Naive thymus-derived CD4-positive, alpha-beta T cell (primary cell): ENCODE measurements at places on chromosomes 5 and 9. TPM values are rescaled to one million over a fixed set of nuclear protein-coding genes. Genes with fewer than 3 reads are reported as not detected.
A peak's percentile ranks its signal among the peaks of the same experiment; 100 is the strongest.

- H3K4me3 ChIP-seq, result no peak overlapping the region
- H3K36me3 ChIP-seq, result no peaks in the 10 kb centered on the region
- DNase-seq, result no peak
- no peaks in the 10 kb centered on the region for H3K4me1 ChIP-seq
- no peaks in the 10 kb centered on the region for H3K27me3 ChIP-seq
- H3K27ac ChIP-seq, result no peak overlapping the region
These were observed 125.1 kb downstream of the LIFR start for GRCh38 chr5:38431242-38431853.

- H3K27ac ChIP-seq, result no peak overlapping the region
- no peak for DNase-seq
- no peaks in the 10 kb centered on the region for H3K27me3 ChIP-seq
- H3K4me1 ChIP-seq, result no peaks in the 10 kb centered on the region
- H3K36me3 ChIP-seq, result no peaks in the 10 kb centered on the region
- H3K4me3 ChIP-seq, result no peak overlapping the region
These were observed 3.4 kb downstream of the MAMDC4 start for GRCh38 chr9:136855461-136856078.

DNA sequence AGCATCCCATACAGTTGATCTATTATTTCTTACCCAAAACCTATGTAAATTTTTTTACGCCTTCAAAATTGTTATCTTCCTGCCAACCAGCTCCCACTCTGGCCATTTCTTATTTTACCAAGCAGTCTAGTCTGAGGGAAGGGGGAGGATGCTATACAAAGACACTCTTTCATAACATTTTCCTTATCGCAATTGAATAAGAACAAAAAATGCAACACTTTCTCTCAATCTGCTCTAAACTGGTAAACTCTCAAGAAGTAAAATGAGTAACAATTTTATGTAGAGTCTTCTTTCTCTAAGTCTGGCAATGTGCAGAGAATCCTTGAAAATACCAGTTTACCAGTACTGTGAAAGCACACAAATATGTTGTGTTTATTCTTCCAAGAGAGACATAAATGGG lies 1216.3 kb downstream of the PTPRD start:
- no peak for DNase-seq
- no peak overlapping the region for H3K27ac ChIP-seq
- no peak overlapping the region for H3K4me3 ChIP-seq

DNA sequence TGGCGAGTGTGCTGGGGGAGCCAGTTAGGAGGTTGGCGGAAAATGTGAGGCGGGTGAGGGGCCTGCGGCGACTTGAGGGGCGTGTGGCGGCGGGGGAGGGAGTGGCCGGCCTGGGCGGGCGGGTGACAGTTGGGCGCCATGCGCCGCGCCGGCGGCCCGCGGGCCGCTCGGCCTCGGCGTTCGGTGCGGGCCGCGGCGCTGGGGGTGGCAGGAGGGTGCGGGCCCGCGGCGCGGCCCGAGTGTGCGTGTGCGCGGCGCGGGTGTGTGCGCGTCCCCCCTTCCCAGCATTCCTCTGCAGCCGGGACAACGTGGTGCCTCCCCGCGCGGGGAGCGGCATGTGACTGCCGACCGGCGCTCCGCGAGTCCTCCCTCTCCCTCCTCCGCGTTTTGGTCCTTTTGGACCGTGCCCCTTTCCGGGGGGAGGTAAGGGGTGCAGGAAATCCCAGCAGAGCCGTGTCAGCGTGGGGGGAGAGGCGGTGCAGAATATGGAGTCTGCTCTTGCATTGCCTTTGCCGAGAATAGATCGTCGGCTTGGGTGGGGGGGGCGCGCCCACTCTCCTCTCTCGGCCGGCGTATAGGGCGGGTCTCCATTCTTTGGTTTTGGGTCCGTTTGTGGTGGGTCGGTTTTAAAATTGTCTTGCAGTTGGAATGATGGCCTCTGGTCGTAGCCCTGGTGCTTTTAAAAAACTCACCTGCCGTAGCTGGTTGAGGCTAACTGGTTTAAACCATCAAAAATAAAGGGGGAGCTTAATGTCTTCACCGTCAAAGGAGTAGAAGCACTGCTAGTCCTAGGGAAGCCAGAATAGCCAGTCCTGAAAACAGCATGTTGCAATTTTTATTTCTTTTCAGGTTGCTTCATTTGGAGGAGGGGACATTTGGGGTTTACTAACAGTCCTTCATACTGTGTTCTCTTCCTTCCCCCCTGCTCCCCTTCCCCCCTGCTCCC lies 2.0 kb downstream of the LARP1 start:
- H3K27me3 ChIP-seq, result no peaks in the 10 kb centered on the region
- peak; percentile 38 for DNase-seq
- peaks cover 52% of the 10 kb centered on the region for H3K4me1 ChIP-seq
- H3K4me3 ChIP-seq, result peak overlapping the region; percentile 79
- H3K36me3 ChIP-seq, result peaks cover 11% of the 10 kb centered on the region

DNA sequence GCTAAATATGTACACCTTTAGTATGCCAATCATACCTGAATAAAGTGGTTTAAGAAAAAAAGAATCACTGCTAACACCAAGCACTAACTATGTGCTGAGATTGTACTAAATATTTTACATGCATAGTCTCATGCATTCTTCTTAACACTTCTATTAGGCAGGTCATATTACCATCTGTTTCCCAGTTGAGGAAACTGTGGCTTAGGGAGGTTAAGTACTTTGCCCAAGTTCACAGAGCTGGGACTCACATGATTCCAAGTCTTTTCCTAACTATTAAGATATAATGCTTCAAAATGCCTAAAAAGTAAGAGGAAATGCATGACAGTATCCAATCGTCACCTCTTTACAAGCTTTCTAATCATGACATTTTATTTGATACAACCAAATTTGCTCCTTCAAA lies 69.2 kb upstream of the PLPP6 start:
- no peak for DNase-seq
- no peak overlapping the region for H3K4me3 ChIP-seq
- H3K4me1 ChIP-seq, result peaks cover 23% of the 10 kb centered on the region

- H3K4me1 ChIP-seq, result no peaks in the 10 kb centered on the region
These were observed 10.3 kb upstream of the AK1 start for GRCh38 chr9:127887792-127888191.

DNA sequence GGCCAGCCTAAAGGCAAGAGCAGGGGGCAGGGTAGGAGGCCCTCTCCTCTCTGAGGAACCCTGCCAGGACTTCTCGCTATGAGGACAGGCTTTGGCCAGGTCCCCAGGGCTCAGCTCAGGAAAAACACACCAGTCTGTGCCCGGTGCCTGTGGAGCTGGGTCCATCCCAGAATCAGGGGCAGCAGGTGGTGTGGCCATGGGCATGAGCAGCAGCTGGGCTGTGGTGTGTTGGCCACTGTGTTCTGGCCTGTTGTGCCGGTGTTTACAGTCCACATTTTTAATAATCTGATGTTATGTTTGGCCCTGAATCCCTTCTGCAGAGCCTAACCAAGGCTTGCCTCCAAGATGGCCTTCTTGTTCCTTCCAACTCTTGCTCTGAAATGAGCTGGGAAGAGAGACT lies 77.0 kb downstream of the FGF18 start:
- no peak for DNase-seq
- H3K27me3 ChIP-seq, result no peaks in the 10 kb centered on the region
- H3K4me3 ChIP-seq, result no peak overlapping the region
- H3K27ac ChIP-seq, result no peak overlapping the region
- H3K4me1 ChIP-seq, result no peaks in the 10 kb centered on the region

- H3K4me1 ChIP-seq, result no peaks in the 10 kb centered on the region
- H3K4me3 ChIP-seq, result no peak overlapping the region
- H3K27me3 ChIP-seq, result no peaks in the 10 kb centered on the region
These were observed 468.9 kb downstream of the ACTL7B start for GRCh38 chr9:108386859-108387384.

DNA sequence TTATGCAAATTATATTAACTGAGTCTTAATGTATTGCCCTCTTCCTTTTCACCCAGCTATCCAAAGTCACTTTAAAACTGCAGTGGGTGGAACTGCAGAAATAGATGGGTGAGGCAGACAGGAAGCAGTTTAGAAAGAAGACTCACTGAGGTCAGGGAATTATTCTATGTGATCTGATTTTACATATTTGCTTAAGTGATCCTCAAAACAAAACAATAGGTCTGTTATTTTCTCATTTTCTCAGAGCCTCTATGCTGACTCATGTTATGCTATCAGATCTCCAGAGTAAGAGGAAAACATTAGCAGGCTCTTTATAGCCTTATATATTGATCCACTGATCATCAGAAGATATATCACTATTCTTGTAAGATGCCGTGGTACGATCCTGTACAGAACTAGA lies 63.5 kb downstream of the MRPS27 start:
- no peak overlapping the region for H3K27ac ChIP-seq
- no peak overlapping the region for H3K4me3 ChIP-seq
- H3K36me3 ChIP-seq, result no peaks in the 10 kb centered on the region
- no peak for DNase-seq
- H3K4me1 ChIP-seq, result no peaks in the 10 kb centered on the region

DNA sequence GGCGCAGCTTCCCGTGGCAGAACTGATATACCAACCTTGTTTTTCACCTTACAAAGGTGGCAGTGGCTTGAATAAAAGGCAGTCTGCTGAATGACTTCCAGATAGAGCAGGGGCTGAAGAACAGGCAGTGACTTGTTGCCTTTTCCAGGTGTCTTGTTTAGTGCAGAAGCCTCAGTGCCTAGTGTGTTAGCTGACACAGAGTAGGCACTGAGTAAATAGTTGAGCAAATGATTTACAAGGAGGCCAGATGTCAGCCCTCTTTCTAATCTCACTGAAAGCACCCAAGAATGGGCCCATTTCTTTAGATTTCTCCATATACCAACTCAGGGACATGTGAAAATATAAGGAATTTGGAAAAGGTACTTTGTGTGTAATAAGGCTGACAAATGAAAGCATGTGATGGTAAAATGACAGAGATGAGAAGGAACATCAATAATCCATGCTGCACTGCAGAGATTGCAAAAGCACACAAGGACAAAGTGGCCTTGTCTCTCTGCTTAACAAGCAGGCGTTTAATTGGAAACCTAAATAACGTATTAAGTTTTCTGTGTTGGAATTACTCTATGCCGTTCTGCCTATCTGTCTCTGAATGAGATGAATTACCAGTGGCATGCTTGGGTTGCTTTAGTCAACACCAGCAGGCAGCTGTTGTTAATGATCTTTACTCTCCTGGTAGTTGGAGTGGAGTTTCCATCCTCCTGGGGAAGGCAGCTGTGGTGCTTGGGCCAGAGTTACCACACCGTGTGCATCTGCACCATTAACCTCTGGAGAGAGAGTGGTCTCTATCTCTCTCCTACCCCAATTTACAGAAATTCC lies 360.1 kb upstream of the C9orf72 start:
- DNase-seq, result no peak
- H3K27me3 ChIP-seq, result no peaks in the 10 kb centered on the region
- H3K4me1 ChIP-seq, result no peaks in the 10 kb centered on the region
- H3K4me3 ChIP-seq, result no peak overlapping the region
- no peak overlapping the region for H3K27ac ChIP-seq
- H3K36me3 ChIP-seq, result no peaks in the 10 kb centered on the region

DNA sequence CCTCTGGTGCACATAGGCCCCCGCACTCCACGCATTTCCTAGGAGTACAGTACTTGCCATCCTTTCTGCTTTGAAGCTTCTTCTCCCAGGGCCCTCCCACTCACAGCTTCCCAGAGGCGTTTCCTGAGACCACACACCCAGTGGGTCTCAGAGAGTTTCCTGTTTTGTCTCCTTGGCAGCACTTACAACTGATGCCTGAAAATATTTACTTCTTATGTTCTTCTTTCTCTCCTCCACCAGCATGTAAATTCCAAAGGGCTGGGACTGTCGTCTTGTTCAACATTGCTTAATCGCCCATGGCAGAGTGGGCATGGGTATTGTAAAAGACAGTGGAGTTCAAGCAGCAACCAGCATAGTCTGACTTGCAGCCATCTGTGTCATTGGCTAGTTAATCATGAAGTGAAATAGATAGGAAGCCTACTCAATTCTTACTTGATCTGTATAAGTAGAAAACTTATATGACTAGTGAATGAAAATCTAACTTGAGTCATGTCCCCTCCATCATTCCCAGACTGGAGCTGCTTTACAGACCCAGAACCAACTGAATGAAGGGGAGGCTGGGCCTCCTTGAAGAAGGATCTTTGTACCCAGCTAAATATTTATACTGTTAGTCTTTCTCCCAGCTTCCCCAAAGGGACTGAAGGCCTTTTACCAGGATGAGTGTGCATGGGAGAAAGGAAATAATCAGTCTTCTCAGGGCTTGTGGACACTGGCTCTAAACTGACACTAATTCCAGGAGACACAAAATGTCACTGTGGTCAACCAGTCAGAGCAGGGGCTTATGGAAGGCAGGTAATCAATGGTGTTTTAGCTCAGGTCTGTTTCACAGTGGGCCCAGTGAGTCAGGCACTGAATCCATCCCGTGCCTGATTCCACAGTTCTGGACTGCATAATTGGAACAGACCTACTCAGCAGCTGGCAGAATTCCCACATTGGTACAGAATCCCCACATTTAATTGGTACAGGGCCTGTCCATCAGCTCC lies 116.4 kb downstream of the SV2C start:
- H3K27ac ChIP-seq, result no peak overlapping the region
- H3K4me3 ChIP-seq, result no peak overlapping the region
- no peaks in the 10 kb centered on the region for H3K4me1 ChIP-seq
- no peak for DNase-seq
- no peaks in the 10 kb centered on the region for H3K27me3 ChIP-seq
- H3K36me3 ChIP-seq, result no peaks in the 10 kb centered on the region

GRCh38 chr5:171454549-171454948 lies 35.1 kb downstream of the FGF18 start:
- H3K4me1 ChIP-seq, result no peaks in the 10 kb centered on the region
- H3K4me3 ChIP-seq, result no peak overlapping the region
- no peaks in the 10 kb centered on the region for H3K27me3 ChIP-seq
- no peak for DNase-seq
- no peaks in the 10 kb centered on the region for H3K36me3 ChIP-seq
- no peak overlapping the region for H3K27ac ChIP-seq

DNA sequence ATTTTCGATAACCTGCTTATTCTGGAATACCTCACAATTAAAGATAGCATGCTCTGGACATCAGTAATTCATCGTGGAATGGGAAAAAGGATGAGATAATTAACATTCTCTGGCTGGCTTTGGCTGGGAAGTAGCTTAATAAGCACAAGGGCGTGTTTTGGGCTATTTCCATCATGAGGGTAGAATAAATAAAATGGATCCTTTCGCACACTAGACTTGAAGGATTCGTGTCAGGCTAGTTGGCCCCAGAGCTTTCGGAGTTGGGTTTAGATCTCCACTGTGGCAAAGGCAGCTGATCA lies 151.2 kb upstream of the ADRA1B start:
- H3K27me3 ChIP-seq, result no peaks in the 10 kb centered on the region
- H3K27ac ChIP-seq, result no peak overlapping the region
- no peak for DNase-seq
- H3K36me3 ChIP-seq, result no peaks in the 10 kb centered on the region
- no peaks in the 10 kb centered on the region for H3K4me1 ChIP-seq
- no peak overlapping the region for H3K4me3 ChIP-seq

GRCh38 chr5:146561711-146562110 lies 45.7 kb upstream of the GPR151 start:
- H3K4me1 ChIP-seq, result no peaks in the 10 kb centered on the region
- DNase-seq, result no peak
- H3K4me3 ChIP-seq, result no peak overlapping the region
- H3K36me3 ChIP-seq, result no peaks in the 10 kb centered on the region
- no peak overlapping the region for H3K27ac ChIP-seq
- no peaks in the 10 kb centered on the region for H3K27me3 ChIP-seq

SLC34A1 gene
- total RNA-seq, result not detected

EIF4E1B gene
- not detected for total RNA-seq

C9 gene
- not detected in 2 replicates for total RNA-seq

TIGD6 gene
- total RNA-seq, result 2.3 TPM
